Liver (tissue), 10 donors: ENCODE measurements at places on chromosomes 2 and 18.

GRCh38 chr2:241659150-241659739 is 21.8 kb downstream of the ATG4B start:
- H3K27ac ChIP-seq = no peak overlapping the region
- peaks cover 13% of the 10 kb centered on the region for H3K36me3 ChIP-seq
- H3K4me1 ChIP-seq = no peaks in the 10 kb centered on the region
- no peak overlapping the region for H3K4me3 ChIP-seq
- DNase-seq = peak; percentile 63

DNA sequence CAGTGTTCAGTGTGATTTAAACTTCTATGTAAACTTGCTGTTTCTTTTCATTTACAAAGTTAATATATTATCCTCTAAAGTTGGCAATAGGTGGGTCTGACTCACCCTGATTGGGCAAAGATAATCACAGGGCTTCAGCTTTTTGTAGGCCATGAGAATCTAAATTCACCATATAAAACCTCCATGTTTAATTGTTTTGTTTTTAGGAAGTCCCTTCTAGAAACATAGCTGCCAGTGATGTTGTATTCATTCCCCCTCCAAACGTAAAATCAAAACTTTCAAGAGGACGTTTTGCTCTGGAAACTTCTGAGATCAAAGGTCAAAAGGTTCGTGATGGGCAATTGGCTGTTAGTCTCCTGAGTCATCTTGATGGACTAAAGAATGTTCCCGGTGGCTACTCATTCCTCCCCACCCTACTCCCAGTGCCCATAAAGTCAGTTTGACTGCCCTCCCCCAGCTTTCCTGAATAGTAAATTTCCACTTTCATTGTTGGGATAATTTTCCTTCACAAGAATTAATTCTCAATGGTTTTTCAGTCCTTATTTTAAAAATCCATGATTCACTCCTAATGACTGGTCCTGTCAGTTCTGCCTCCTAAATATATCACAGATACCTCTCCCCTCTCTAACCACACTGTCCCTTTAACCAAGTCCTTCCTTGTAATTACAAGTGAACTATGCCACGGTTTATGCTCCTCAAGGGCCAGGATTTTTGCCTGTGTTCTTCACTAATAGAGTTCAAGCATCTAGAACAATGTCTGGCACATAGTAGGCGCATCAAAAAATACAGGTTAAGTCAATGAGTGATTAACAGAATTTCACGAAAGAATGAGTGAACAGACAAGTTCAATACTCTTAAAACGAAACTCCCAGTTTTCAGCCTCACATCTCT is 164.4 kb upstream of the VRK2 start:
- no peak overlapping the region for H3K4me3 ChIP-seq
- no peaks in the 10 kb centered on the region for H3K4me1 ChIP-seq
- no peaks in the 10 kb centered on the region for H3K27me3 ChIP-seq
- no peaks in the 10 kb centered on the region for H3K36me3 ChIP-seq
- H3K27ac ChIP-seq = no peak overlapping the region

DNA sequence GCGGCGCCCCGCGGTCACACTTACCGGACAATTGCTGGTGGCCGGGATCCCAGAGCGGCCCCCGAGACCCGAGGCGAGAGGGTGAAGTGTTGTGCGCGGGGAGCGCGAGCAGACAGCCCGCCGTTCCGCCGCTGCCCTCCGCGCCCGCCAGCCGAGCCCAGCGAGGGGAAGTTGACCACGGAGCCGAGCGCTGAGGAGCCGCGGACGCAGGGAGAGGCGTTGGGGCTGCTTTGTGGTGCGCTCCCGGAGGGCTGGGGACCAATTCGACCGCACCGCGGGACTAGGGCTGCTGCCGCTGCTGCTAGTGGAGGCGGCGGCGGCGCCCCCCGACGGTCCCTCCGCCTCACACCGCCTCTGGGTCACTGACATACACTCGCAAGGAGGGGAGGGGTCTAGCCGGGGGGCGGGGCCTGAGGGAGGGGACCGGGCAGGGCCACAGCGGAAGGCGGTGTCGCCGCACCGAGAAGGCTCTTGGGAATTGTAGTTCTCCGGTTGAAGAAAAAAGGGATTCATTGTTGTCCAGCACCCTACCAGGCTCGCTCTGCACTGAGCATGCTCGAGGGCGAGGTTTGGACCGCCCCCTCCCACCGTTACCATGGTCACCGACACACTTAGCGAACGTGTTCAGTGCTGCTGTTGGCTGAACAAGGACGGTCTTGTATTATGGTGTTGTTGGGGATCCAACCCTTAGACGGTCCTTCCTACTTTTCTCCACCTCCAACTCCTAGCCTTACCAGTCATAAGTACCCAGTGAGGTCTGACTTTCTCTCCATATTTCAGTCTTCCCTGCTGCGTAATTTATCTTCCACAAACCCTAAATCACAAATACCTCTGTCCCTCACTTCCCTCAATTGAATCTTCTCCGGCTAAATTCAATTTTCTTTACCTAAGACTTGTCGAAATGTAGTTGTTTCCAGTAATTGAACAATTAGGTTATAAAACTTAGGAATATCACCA is at the start of gene PELI1:
Gene PELI1 (minus strand): TSS at position 364 of the 957 bp plus-strand sequence. CDS start 36,110 bp downstream, outside the sequence.
- no peaks in the 10 kb centered on the region for H3K27me3 ChIP-seq
- DNase-seq = peak; percentile 94
- H3K4me1 ChIP-seq = no peaks in the 10 kb centered on the region

- H3K4me3 ChIP-seq = no peak overlapping the region
- no peak overlapping the region for H3K27ac ChIP-seq
- H3K36me3 ChIP-seq = no peaks in the 10 kb centered on the region
Observed at GRCh38 chr2:110752871-110753270, 20.5 kb downstream of the ACOXL start.
